ENCODE measurements at places on chromosomes 12 and 14.

- DNase-seq, result no peak
These were observed 634.9 kb downstream of the FSCB start for GRCh38 chr14:43872222-43872621.

DNA sequence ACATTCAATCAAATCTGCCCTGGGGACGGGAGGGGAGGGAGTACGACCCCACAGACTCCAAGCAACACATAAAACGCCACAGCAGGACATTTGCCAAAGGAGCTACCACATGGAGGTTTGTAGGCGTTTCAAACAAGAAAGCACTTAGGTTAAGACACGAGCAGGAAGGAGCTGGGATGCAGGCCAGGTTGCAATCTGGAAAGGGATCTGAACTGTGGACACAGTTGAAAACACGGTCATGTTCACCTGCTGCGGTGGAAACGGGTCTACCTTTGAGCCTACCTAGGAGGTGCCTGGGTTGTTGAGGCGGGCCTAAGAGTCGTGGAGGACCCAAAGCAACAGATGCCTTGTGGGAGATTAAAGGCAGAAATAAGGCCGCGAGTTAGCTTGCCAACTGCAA is 18.4 kb downstream of the PRKAB1 start:
- no peak for DNase-seq

GRCh38 chr12:119412811-119413794 is 78.6 kb downstream of the CCDC60 start:
- DNase-seq, result peak; percentile 41

DNA sequence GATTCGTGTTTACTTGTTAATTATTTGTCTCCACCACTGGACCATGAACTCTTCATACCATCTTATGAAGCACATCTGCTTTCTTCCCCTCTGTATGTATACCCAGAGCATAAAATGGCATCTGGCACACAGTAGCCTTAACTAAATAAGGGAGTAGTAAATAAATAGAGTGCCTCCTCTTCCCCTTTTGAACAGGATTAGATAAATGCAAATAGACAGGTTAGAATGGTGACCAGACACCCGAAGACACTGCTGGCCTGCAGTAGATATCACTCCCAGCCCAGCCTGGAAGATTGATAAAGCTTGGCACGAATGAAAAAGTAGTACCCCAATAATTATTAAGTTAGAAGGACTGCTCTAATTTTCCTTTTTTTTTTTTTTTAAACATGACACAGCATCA is 6.9 kb downstream of the GALNT4 start:
- DNase-seq, result no peak

DNA sequence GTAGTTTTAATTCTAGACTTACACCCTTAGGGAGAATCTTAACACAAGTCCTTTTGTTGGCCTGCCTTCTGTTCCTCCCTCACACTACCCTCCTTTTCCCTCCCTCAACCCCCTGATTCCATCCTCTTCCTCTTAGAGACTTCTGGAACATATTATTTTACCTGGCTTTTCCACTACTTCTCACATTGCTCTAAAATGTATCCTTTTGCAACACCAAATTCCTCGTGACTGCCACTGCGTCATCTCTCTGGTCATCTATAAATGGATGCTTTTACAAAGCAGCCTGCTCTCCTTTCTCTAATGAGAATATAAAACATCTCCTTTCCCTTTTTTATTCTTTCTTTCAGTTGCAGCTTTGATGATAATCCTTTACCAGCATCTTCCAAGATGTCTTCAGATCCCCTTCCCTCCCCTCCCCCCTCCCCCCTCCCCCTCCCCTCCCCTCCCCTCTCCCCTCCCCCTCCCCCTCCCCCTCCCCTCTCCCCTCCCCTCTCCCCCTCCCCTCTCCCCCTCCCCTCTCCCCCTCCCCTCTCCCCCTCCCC is 93.6 kb downstream of the DIP2B start:
- no peak for DNase-seq

- no peak for DNase-seq
These were observed 52.5 kb upstream of the FOXN3 start for GRCh38 chr14:89469210-89470198.
